HepG2 (cell line): ENCODE measurements at places on chromosomes 2 and 18. TPM values are rescaled to one million over a fixed set of nuclear protein-coding genes. Genes with fewer than 3 reads are reported as not detected.

The ST8SIA5 gene
- polyA plus RNA-seq: 0.20 and 0.76 TPM in 2 replicates

The SRD5A2 gene
- polyA plus RNA-seq: 0.01 and 0.04 TPM in 2 replicates

The PSME4 gene
- polyA plus RNA-seq: 49.5 and 52.1 TPM in 2 replicates

The HOXD13 gene
- polyA plus RNA-seq: not detected in 2 replicates

The DCDC2C gene
- not detected in 2 replicates for polyA plus RNA-seq

The KANSL1L gene
- polyA plus RNA-seq: 4.8 and 5.4 TPM in 2 replicates

The CPO gene
- 0.07 TPM in 1 of 2 replicates, not detected in the other for polyA plus RNA-seq

The FHOD3 gene
- polyA plus RNA-seq: not detected in 2 replicates

The PROC gene
- 185 and 266 TPM in 2 replicates for polyA plus RNA-seq

The IL36A gene
- not detected in 2 replicates for polyA plus RNA-seq

The AMER3 gene
- not detected in 2 replicates for polyA plus RNA-seq

The POTEJ gene
- not detected in 2 replicates for polyA plus RNA-seq

The COL4A3 gene
- polyA plus RNA-seq: not detected in 2 replicates
